ENCODE measurements at places on chromosomes 2 and 18. TPM values are rescaled to one million over a fixed set of nuclear protein-coding genes. Genes with fewer than 3 reads are reported as not detected.

- H3K36me3 ChIP-seq: no peaks in the 10 kb centered on the region
- H3K4me1 ChIP-seq: no peaks in the 10 kb centered on the region
- DNase-seq: no peak
- no peaks in the 10 kb centered on the region for H3K27me3 ChIP-seq
- H3K4me3 ChIP-seq: no peak overlapping the region
Observed at GRCh38 chr18:45268583-45268982, 346.7 kb upstream of the SLC14A2 start.

DNA sequence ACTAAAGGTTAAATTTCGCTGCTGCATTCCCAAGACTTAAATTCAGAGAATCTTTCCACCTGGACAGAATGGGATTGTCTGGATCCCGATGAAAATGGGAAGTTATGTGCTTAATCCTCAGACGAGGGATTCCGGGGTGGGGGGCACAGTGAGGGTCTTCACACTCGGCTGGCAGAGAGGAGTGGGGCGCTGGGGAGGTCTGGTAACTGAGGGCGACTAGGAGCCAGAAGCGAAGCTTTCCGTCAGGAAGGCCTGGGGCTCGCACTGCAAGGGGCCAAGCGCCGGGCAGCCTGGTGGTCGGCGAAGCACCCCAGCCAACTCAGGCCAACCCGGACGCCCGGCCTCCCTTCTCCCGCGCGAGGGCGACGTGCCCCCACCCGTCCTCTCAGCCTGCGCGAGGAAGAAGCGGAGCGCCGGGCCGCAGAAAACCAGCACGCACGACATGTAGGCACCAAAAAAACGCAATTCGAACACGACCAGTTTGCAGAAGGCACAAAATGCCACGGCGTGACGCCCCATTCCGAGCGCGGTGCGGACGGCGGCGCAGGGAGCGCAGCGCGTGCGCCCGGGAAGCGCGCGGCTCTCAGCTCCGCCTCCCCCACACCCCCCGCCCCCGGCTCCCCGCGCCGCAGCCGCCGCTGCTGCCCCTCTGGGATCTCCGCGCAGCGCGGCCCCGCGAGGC is 188.1 kb downstream of the ZEB2 start:
- peaks cover under 1% of the 10 kb centered on the region for H3K36me3 ChIP-seq
- no peaks in the 10 kb centered on the region for H3K27me3 ChIP-seq
- H3K4me3 ChIP-seq: peak overlapping the region; percentile 85
- H3K4me1 ChIP-seq: peaks cover 6% of the 10 kb centered on the region

GRCh38 chr2:20372896-20373640 is 22.4 kb upstream of the PUM2 start:
- peaks cover 2% of the 10 kb centered on the region for H3K27me3 ChIP-seq
- H3K27ac ChIP-seq: no peak overlapping the region
- no peak overlapping the region for H3K4me3 ChIP-seq

- H3K36me3 ChIP-seq: no peaks in the 10 kb centered on the region
- no peaks in the 10 kb centered on the region for H3K27me3 ChIP-seq
- no peak overlapping the region for H3K27ac ChIP-seq
- H3K4me3 ChIP-seq: no peak overlapping the region
- H3K4me1 ChIP-seq: no peaks in the 10 kb centered on the region
Observed at GRCh38 chr18:78192054-78192453, 787.6 kb upstream of the SALL3 start.

GRCh38 chr2:156430980-156431358 is 5.2 kb upstream of the GPD2 start:
- peaks cover 2% of the 10 kb centered on the region for H3K4me1 ChIP-seq
- no peaks in the 10 kb centered on the region for H3K27me3 ChIP-seq
- no peak for DNase-seq
- no peak overlapping the region for H3K27ac ChIP-seq

The PLCL1 gene
- not detected for total RNA-seq

The ERBB4 gene
- total RNA-seq: 0.04 TPM

Data from H9 (cell line).